Cerebellum (tissue), 4 donors: ENCODE measurements at places on chromosomes 5 and 9.

- no peak for DNase-seq
Observed at GRCh38 chr5:178108446-178108845, 4.9 kb upstream of the N4BP3 start.

GRCh38 chr9:21455320-21455719 is 15.1 kb downstream of the IFNA1 start:
- peak; percentile 27 for DNase-seq

GRCh38 chr5:169351721-169352120 is 50.8 kb upstream of the SLIT3 start:
- no peak for DNase-seq

- no peak for DNase-seq
Observed at GRCh38 chr5:151078490-151079262, 2.2 kb downstream of the TNIP1 start.

- no peak for DNase-seq
Observed at GRCh38 chr5:179862891-179863290, 4.3 kb upstream of the MRNIP start.

GRCh38 chr5:116658141-116658540 is 83.5 kb upstream of the SEMA6A start:
- DNase-seq: no peak

DNA sequence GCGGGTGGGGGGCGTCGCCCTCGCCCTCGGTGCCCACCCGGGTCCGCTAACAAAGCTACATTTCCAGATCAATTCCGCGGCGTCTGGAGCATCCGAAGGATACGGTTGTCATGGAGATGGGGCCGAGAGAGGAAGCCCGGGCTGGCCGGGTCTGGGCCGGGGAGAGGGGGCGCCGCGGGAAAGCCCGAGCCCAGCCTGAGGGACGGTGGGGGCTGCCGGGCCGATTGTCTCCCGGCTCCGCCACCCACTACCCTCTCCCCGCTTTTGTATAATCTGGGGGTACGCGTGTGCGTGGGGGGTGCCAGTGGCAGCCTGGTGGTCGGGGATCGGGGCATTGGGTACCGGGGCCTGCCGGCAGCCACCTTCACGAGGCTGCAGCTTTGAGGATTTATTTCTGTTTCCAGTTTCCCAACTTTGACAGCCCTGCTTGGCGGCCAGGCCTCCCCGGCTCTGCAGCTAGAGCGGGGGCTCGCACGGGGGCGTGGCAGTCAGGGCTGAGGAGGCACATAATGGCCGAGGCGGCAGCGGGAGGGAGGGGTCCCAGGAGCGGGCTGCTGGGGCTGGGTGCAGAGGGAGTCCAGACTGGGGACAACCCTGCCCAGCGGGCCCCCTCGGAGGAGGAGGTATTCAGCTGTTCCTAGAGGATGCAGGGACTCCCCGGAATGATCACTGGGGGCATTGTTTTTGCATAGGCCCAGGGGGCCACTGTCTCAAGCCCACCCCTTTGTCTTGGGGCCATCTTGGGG is 626 bp downstream of the PSD2 start:
- DNase-seq: no peak

- no peak for DNase-seq
Observed at GRCh38 chr9:121826711-121827110, 175.3 kb downstream of the DAB2IP start.

- DNase-seq: no peak
Observed at GRCh38 chr5:2335733-2336515, 415.6 kb downstream of the IRX2 start.

DNA sequence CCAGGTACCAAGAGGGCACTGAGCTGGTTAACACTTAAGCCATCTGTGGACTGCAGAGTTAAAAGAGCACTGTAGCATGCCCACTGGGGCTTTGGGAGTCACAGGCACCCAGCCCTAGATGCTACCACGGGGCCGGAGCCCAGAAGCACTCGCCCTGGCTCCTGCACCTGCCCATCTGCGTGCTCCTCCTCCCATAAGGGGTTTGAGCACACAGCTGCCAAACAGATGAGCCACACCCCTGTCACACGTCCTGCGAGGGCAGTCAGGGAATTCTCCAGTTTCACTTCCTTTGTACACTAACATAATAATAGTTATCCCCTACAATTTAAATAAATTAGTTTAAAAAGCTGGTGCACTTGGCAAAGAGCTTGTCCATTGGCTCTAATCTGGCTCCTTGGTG is 4.5 kb upstream of the PCA3 start:
- no peak for DNase-seq

GRCh38 chr5:103041071-103041676 is 78.8 kb downstream of the GIN1 start:
- DNase-seq: peak; percentile 37

DNA sequence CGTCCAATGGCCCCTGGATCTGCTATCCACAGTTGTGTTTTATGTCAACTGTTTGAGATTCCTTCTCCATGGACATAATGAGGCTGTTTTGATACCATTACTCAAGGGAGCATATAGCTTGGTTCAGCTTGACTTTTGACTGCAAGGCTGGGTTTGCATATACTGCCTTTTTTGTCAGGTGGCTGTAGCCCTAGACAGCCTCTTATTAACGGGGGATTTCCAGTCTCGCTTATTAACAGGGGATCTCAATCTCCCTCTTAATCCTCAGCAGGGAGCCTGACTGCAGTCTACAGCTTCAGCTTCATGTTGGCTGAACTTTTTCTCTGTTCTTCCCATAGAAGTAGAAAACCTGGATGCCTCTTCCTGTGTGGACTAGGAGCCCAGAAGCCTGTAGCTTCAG is 73.7 kb upstream of the TNC start:
- no peak for DNase-seq

DNA sequence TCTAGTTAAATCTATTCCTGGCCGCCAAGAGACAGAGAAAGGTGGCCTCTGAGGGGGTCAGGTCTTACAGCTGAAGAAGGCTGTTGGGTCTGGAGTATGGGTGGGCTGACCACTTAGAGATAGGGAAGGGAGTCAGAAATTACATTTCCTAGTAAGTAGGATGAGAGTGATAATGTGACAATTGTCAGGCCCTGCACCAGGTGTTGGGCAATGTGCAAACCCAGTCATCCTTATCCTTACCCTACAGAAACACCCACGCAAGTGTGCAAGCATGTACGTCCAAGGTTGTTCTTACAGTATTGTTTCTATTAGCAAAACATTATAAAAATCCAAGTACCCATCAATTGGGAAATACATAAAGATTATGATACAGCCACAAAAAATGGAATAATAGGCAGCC is 9.5 kb downstream of the SPAAR start:
- no peak for DNase-seq

DNA sequence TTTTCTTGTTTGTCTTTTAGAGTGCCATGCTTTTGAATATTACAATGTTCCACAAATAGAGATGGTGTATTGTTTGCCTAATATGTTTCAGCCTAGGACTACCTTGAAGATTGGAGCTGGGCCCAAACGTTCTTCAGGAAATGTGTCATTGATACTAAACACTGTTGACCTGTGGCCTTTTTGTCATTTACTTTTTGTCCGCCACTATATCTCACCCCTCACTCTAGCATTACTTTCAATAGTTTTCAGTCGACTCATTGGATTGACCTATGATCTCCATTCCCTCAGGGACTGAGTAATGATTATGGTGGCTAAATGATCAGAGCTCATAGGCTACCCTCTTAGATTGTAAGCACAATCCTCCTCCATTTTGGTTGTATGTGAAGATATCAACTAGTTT is 115.8 kb downstream of the NUDT12 start:
- no peak for DNase-seq
